ENCODE measurements at places on chromosomes 5 and 9. TPM values are rescaled to one million over a fixed set of nuclear protein-coding genes. Genes with fewer than 3 reads are reported as not detected.

DNA sequence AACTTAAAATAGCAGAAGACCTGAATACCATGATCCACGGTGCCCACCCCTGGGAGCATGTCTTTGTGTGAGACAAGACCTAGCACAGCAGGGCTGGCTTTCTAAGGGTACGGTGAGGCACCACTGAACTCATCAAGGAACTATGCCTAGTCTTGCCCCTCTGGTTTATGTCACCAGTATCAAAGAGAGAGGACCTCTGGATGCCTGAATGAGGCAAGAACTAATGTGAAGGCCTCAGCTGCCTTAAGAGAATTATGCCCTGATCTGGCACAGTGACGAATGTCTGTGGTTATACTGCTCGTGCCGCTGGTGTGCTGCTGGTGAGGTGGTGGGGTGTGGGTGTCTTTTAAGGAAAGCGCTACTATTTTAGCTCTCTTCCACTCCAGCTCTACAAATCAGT is 23.0 kb downstream of the NREP start:
- H3K4me1 ChIP-seq, result no peaks in the 10 kb centered on the region
- H3K4me3 ChIP-seq, result no peak overlapping the region
- no peak overlapping the region for H3K27ac ChIP-seq
- no peaks in the 10 kb centered on the region for H3K36me3 ChIP-seq

DNA sequence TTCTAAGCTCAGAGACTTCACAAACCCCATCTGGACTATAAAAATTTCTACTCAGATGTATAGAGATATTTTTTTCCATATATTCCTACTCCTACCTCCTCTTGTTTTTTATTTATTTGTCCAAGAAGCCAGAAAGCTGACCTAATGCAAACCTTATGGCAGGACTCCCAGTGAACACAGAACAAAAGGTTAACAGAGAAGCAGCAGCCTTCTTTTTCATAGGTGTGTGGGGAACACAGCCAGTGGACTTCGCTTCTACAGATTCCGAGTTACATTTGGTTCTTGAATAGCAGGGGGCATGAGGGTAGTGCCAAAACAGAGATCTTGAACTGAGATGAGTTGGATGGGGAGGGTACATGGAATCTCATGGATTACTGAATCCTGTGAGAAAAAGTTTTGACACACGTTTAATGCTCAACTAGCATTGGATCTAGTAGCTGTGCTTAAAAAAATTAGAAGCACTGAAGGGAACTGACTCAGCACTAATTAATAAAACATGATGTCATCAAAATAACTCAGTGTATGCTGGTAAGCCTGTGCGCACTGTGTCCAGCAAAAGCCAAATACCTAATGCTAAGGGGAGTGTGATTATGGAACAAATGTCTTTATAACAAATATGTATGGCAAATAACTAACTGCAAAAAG is 240.1 kb downstream of the GABRB2 start:
- H3K36me3 ChIP-seq, result no peaks in the 10 kb centered on the region
- H3K4me1 ChIP-seq, result no peaks in the 10 kb centered on the region
- H3K27ac ChIP-seq, result no peak overlapping the region
- no peak overlapping the region for H3K4me3 ChIP-seq
- H3K27me3 ChIP-seq, result no peaks in the 10 kb centered on the region
- DNase-seq, result no peak

DNA sequence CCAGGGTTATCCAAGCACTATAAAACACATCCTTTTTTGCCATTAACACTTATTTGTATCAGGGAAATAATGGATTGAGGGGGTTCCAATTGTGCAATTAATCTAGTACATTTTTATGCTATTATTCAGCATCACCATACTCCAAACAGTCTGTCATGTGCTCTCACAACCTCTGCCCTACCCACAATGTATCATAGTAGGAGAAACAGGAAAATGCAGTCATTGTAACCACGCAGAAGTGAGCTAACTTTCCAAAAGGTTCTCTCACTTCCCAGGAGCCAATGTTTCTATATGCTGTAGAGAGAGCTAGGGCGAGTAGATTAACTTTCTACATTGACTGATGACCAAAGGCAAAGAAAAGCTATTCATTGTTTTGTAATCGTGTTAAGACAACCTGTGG is 29.8 kb downstream of the DAB2 start:
- no peaks in the 10 kb centered on the region for H3K27me3 ChIP-seq
- H3K4me1 ChIP-seq, result no peaks in the 10 kb centered on the region
- no peaks in the 10 kb centered on the region for H3K36me3 ChIP-seq
- H3K4me3 ChIP-seq, result no peak overlapping the region

DNA sequence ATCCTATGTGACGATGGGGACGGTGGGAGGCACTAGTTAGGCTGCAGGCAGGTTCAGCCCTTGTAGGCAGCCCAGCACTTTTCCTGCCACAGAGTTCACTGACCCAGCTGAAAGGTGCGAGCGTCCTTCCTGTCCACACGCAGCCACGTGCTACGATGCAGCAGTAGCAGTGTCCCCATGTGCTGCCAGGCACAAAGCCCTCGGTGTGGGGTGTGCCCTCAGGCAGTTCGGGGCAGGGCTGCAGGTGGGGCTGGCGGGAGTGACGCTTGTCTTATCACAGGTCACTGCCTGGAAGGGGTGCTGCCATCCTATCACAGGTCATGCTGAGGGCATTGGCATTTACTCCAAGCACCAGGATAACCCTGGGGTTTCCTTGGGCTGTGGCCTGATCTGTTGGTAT is 46.8 kb upstream of the CLPTM1L start:
- H3K27me3 ChIP-seq, result peaks cover 3% of the 10 kb centered on the region
- H3K4me1 ChIP-seq, result peaks cover 5% of the 10 kb centered on the region
- H3K4me3 ChIP-seq, result no peak overlapping the region
- H3K27ac ChIP-seq, result no peak overlapping the region
- no peak for DNase-seq

The LCN2 gene
- not detected for total RNA-seq

The PCDHGA5 gene
- total RNA-seq, result 0.41 TPM

The SYK gene
- total RNA-seq, result 0.18 TPM

The GPR150 gene
- total RNA-seq, result 1.2 TPM

Measured in naive thymus-derived CD4-positive, alpha-beta T cell (primary cell).